ENCODE measurements at places on chromosomes 1 and 21. TPM values are rescaled to one million over a fixed set of nuclear protein-coding genes. Genes with fewer than 3 reads are reported as not detected.

OLIG2 gene
- not detected for total RNA-seq

TNFRSF1B gene
- total RNA-seq: 211 TPM

OR2G2 gene
- not detected for total RNA-seq

ANKRD65 gene
- not detected for total RNA-seq

- no peaks in the 10 kb centered on the region for H3K36me3 ChIP-seq
- H3K4me3 ChIP-seq: no peak overlapping the region
- no peak for DNase-seq
- H3K27ac ChIP-seq: no peak overlapping the region
Measured at GRCh38 chr1:115454837-115455511, 116.9 kb upstream of the NGF start.

DNA sequence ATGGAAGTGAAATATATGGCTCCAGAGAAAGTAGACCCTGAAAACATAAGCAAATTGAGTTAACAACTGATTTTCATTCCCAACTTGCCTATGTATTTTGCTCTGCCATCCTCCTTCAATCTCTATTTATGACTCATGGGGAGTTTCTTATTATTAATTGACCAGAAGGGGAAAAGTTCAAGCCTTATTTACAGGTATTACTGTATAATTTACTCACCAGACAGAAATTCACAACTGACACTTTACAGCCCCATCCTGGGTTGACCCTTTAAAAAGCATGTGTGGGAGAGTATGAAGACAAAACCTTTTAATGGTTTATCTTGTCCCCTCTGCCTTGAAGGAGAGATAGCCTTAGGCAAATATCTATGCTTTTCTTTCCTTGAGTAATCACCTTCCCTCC lies 39.8 kb upstream of the C1orf53 start:
- no peak overlapping the region for H3K4me3 ChIP-seq
- H3K4me1 ChIP-seq: no peaks in the 10 kb centered on the region
- no peaks in the 10 kb centered on the region for H3K36me3 ChIP-seq
- no peak overlapping the region for H3K27ac ChIP-seq
- DNase-seq: no peak

DNA sequence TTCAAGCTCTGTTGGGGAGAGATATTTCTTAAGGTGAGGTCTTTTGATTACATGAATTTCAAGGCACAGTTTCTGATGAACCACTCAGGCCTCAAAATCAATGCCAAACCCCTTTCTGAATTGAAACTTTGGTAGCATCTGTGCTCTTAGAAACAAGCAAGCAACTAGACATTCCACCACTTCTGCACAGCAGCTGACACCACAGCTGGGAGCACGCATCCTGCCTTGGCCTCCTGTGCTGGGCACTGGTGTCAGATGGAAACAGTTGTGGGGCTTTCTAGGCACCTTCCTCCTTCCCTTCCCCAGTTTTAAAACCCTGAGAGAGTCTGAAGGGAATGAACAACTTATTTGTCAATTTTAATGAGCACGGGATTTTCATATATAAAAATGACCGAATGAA lies 360.2 kb downstream of the ADGRL2 start:
- DNase-seq: no peak
- no peaks in the 10 kb centered on the region for H3K36me3 ChIP-seq
- H3K27ac ChIP-seq: no peak overlapping the region
- H3K4me3 ChIP-seq: no peak overlapping the region
- no peaks in the 10 kb centered on the region for H3K27me3 ChIP-seq

DNA sequence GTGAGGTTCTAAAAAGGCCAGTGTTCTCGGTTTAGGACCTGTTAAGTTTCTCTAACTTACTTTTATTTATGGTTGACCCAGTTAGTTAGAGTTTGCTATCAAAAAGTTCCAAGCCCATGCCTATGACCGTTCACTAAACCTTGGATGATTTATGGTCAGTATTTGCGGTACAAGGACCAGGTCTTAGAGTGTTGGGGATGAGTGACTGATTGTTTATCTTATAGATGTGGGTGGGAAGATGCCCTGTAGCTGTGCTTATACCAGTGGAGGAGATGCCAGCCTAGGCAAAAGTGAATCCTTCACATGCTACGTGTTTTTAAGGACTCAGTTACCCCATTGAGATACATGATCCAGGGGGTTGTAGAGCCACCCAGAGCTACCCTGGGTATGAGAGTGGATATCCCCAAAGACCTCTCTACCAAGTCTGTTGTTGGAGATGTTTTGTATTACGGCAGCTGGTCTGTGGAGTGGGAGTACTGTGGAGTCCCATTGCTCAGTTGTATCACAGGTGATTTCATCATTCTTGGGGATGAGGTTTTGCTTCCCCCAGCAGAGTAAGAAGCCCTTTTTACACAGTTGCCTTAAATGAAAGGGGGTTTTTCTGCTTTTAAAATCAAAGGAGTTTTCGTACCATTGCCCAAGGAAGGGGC lies 2.1 kb downstream of the SLC22A15 start:
- peaks cover 16% of the 10 kb centered on the region for H3K27me3 ChIP-seq
- no peak overlapping the region for H3K4me3 ChIP-seq
- peaks cover 4% of the 10 kb centered on the region for H3K4me1 ChIP-seq
- DNase-seq: no peak

- H3K4me3 ChIP-seq: no peak overlapping the region
- H3K4me1 ChIP-seq: no peaks in the 10 kb centered on the region
- DNase-seq: no peak
- no peak overlapping the region for H3K27ac ChIP-seq
Measured at GRCh38 chr1:27760426-27760825, 12.6 kb upstream of the STX12 start.

DNA sequence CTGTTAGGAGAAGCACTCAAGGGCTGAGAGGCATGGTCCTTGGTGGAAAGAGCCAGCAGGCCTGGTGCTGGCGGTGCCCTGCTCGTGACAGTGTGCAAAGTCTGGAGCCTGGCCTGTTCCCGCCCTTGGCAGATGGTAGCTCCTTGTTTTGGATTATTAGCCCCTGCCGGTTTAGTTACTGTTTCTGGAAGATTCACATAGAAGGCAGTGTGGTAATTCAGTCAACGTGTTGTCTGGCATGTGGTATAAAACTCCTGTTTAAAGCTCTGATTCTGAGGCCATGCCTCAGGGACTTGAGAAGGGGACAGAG lies 6.8 kb downstream of the PKNOX1 start:
- H3K36me3 ChIP-seq: peaks cover 6% of the 10 kb centered on the region
- H3K27ac ChIP-seq: no peak overlapping the region
- no peaks in the 10 kb centered on the region for H3K27me3 ChIP-seq
- H3K4me3 ChIP-seq: no peak overlapping the region
- peaks cover 37% of the 10 kb centered on the region for H3K4me1 ChIP-seq

- H3K4me1 ChIP-seq: no peaks in the 10 kb centered on the region
- no peaks in the 10 kb centered on the region for H3K27me3 ChIP-seq
Measured at GRCh38 chr1:118039170-118039569, 109.6 kb downstream of the WDR3 start.

DNA sequence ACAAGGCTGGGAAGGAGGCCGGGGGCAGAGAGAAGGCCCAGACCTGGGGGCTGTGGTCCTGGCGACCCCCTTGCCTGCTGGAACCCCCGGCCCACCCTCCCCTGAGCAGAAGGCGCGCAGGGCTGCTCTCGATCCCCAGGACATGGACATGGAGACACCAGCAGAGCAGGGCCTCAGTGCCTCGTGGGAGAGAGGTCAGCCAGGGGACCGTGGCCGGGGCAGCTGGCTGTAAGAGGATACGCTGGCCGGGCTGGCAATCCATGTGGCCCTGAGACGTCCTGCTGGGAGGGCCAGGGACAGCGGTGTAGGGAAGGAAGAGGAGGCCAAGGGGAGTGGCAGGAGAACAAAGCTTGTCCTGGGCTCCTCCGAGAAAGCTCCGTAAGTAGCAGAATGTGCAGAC lies 132.2 kb downstream of the CASZ1 start:
- no peaks in the 10 kb centered on the region for H3K36me3 ChIP-seq
- H3K4me1 ChIP-seq: no peaks in the 10 kb centered on the region
- DNase-seq: no peak
- H3K4me3 ChIP-seq: no peak overlapping the region
- H3K27ac ChIP-seq: no peak overlapping the region
- H3K27me3 ChIP-seq: no peaks in the 10 kb centered on the region
